Mucosa of descending colon (tissue), 3 donors: ENCODE measurements at places on chromosomes 1 and 21. TPM values are rescaled to one million over a fixed set of nuclear protein-coding genes. Genes with fewer than 3 reads are reported as not detected.
A peak's percentile ranks its signal among the peaks of the same experiment; 100 is the strongest.

- no peak for DNase-seq
These were observed 11.4 kb upstream of the ZSCAN20 start for GRCh38 chr1:33460947-33461629.

GRCh38 chr1:207049974-207050391 lies 1.0 kb downstream of the YOD1 start:
- DNase-seq = peak; percentile 89

DNA sequence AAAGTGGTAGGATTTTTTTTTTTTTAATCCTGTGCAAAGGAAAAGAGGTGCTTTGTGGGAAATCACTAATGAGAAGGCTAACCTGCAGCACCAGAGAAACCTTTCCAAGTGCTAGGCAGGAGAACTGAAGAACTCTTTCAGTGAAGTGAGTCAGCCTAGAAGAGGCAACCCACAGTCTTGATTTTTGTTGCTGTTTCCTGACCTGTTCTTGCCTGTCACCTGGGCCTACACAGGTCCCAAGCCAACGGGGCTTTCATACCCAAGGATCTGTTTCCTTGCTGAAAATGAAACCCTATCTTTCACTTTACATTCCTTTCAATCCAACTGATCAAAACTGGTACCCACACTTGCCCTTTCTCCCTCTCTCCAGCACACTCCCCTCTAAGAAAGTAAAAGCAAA lies 7.1 kb upstream of the IKBKE start:
- DNase-seq = no peak

- DNase-seq = no peak
These were observed 30.0 kb upstream of the FGGY start for GRCh38 chr1:59266927-59267293.

Gene B3GALNT2
- total RNA-seq = 34.5 TPM

Gene CNTN2
- 0.43 TPM for total RNA-seq

Gene GPR161
- 4.2 TPM for total RNA-seq

DNA sequence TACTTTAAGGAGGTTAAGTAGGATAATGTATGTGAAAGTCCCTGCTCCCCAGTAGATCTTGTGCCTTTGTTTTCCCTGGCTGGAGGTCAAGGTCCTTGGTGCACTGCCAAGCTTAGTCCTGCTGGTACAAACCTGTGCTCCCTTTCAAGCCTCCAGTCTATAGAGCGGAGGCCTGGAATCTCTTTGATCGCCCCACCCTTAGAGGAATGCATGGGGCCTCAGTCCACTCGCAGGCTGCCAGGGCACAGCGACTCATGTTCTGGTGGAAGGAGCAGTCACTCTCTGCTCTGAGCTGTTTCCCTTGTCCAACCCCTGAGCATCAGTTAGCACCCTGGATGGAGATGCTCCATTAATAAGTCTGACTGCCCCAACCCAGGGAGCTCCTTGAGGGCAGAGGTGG lies 121.8 kb downstream of the HMGB4 start:
- DNase-seq = no peak

GRCh38 chr1:111570781-111571181 lies 48.8 kb upstream of the RAP1A start:
- DNase-seq = peak; percentile 42

Gene SOAT1
- 28.6 TPM for total RNA-seq

DNA sequence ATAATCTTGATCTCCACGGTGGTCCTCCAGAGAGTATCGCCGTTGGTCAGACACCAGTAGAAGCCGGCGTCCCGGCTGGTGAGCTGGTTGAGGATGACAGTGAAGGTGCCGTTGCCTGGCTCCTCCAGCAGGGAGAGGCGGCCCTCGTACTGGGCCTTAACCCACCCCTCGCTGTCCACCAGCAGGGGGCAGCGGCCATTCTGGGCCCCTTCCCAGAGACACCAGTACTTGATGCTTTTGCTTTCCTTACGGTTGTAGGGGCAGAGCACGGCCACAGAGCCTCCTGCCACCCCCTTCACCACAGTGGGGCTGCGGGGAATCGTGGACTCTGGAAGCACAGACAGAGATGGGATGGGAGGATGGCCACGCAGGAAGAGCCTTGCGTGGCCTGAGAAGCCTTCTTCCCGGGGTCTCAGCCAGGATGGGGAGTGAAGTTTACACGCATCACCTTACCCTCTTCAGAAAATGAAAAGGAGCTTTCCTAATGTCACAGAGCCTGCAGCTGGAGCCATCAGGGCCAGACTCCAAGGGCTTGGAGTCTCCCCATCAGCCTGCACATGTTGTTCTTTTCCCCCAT lies 10.7 kb downstream of the PIGR start:
- peak; percentile 71 for DNase-seq

Gene LRRC8C
- 1.5 TPM for total RNA-seq

Gene PLPPR4
- 0.17 TPM for total RNA-seq

- DNase-seq = no peak
These were observed 144.6 kb upstream of the COL6A1 start for GRCh38 chr21:45836694-45837670.

DNA sequence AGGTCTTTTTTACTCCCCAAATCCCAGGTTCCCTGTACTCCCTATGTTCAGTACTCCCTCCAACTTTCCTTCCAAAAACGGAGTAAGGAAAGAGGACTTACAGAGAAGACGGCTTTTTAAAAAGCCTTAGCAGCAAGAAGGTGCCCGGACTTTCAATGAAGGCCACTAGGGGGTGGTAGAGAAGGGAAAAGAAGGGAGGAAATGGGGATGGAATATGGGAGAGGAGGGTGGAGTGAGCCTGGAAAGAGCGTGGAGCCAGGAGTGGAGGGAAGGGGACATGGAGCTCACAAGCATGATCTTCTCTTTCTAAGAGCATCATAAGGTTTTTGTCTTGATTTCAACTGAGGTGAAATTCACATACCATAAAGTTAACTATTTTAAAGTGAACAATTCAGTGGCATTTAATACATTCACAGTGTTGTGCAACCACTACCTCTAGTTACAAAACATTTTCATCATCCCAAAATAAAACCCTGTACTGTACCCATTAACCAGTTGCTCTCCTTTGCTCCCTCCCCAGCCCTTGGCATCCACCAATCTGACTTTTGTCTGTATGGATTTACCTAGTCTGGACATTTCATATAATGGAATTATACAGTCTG lies 129.9 kb downstream of the ZNF281 start:
- DNase-seq = peak; percentile 77

- no peak for DNase-seq
These were observed 11.2 kb downstream of the PSEN2 start for GRCh38 chr1:226881515-226882185.

Gene TMIGD3
- 3.5 TPM for total RNA-seq

DNA sequence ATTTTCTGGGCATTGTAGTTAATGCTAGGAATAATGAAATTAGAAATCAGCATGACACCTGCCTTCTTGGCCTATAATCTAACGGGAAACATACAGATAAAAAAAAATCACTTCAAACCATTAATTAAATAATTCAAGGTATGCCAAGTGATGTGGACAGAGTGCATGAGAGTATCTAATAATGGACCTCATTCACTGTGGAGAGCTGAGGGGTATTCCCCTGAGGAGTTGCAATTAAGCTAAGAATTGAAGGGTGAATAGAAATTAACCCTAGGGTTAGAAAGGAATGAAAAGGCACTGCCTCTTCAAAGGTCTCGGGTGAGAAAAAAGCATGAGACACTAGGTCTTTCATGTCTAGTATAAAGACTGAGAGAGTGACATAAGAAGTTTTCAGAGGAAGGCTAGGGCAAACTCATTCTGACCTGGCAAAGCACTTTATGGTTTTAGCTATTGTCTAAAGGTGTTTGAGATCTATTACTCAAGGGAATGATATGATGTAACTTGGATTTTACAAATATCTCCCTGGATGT lies 466.1 kb downstream of the KCNT2 start:
- no peak for DNase-seq

Gene LRRC38
- total RNA-seq = not detected

DNA sequence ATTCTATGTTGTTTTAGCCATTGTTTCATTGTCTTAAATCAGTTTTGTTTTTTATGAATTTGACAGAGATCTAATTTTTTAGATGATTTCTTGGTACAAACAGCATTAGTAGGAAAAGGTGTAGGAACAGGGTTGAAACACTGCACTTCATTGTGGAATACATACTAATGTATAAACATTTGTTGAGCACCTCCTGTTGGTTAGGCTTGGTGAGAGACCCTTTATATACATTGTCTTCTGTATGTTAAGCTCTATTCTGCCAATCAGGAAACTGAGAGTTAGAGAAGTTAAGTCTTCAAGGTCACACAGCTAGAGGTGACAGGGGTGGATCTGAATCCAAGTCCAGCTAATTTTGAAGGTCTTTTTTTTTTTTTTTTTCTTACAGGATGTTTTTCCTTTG lies 192.7 kb downstream of the VPS13D start:
- DNase-seq = no peak

Gene KCNC4
- 8.0 TPM for total RNA-seq

Gene TOR1AIP2
- 72.9 TPM for total RNA-seq

DNA sequence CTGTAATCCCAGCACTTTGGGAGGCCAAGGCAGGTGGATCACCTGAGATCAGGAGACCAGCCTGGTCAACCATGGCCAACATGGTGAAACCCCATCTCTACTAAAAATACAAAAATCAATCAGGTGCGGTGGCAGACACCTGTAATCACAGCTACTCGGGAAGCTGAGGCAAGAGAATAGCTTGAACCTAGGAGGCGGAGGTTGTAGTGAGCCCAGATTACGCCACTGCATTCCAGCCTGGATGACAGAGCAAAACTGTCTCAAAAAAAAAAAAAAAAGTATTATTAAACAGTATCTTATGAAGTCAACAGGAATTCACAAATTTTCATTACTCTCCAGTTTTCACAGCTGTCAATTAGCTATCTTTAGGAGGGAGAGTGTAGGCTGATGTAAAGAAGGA lies 3.8 kb downstream of the ACBD6 start:
- DNase-seq = no peak

Gene COL11A1
- 0.06 TPM for total RNA-seq

Gene KRTAP19-7
- total RNA-seq = not detected

DNA sequence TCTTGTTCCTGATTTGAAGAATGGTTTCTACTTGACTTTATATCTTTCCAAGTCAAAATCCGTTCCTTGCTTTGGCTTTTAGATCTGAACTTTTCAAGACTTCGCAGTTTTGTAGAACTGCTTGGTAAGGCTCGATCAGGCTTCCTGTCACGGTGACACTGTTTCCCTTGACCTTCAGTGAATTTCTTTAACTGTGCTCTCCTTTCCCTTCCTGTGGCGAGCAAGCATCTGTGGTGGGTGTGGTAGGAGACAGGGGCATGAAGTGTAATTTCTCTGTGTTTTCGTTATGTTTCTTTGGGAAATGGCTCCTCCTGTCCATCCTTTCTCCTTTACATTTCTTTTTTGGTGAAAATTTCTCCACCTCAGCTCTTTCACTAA lies 10.4 kb downstream of the STYXL2 start:
- no peak for DNase-seq

DNA sequence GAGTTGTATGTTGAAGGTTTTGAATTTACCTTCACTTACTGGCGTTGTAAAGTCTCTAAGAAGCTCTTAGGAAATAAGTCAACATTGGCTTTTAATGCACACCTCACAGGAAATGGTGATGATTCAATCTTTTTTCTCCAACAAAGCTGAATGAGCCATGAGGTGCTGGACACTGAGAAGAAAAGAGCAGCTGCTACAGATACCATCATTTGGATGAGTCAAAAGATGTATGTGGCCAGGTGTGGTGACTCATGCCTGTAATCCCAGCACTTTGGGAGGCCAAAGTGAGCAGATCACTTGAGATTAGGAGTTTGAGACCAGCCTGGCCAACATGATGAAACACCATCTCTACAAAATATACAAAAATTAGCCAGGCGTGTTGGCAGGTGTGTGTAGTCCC lies 3.3 kb upstream of the IL23R start:
- no peak for DNase-seq

GRCh38 chr21:28644762-28645161 lies 347.9 kb downstream of the LTN1 start:
- no peak for DNase-seq

Gene ELOA
- total RNA-seq = 35.5 TPM

Gene OR2L3
- total RNA-seq = not detected

DNA sequence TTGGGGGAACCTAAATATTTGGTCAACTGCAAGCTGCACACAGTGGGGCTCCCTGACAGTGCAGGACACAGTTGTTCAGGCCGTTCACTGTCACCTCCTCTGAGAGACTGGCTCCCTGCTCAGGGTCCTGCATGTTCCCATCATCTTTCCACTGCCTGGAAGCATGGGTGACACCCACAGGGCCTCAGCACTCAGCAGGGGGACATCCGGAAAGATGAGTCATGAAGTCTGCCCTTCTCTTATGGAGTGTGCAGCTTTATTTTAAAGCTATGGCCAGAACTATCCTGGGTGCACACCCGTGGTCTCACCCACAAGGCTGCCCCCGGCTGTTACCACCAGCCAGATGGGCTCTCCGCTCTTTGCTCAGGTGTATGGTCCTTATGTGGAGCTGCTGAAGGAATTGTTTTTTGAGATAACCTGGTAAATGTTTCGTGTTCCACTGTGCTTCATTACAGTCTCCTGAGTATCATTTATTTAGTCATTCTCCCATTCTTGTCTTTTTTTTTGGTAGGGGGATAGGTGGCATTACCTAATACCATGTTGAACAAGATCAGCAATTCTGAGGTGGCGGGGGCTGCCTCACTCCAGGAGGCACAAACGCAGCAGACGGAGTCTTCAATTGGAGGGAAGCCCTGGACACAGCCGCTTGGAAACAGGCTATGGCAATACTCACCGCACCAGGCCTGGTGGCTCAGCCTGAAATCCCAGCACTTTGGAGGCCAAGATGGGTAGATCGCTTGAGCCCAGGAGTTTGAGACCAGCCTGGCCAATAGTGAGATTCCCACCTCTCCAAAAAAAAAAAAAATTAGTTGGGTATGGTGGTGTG lies 14.3 kb downstream of the TRIM11 start:
- peak; percentile 19 for DNase-seq

Gene TRPM2
- 7.2 TPM for total RNA-seq

DNA sequence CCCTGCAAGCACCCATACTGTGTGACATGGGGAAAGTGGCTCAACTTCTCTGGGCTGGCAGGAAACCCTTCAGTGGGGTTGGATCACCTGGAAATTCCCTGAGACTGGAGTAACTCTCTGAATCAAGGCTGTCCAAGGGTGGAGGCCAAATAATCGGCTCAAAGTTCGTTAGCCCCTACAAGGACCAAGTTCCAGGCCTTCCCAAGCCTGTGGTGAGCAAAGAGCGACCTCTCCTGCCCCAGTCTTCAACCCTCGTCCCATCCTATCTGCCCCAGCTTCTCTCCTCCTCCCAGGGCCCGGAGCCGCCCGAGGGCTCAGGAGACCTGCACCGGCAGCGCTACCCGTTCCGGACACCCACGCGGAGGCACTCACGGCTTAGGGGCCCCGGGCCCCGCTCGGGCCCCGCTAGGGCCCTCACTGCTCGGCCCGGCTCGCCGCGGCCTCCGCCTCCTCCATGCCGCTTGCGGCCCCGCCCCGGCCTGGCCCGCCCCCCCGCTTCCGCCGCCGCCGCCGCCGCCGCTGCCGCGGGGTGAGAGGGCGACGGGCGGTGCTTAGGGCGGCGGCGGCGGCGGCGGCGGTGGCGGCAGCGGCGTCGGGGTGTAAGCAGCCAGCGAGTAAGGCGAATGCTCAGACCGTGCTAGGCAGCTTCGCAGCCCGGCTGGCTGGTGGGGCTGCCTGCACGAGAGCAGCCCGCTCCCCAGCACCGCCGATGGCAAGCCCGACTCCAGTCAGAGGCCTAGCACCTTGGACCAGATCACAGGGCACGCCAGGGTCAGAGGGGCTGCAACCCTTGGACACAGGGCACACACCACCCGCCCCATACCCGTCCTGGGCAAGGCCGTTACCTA lies at the start of gene POMGNT1:
POMGNT1 (minus strand) TSS at position 471 of the 848 bp plus-strand sequence. CDS start 613 bp downstream, outside the sequence.
- DNase-seq = peak; percentile 73

Gene CAMK1G
- total RNA-seq = not detected
